ENCODE measurements at places on chromosomes 7 and 10. TPM values are rescaled to one million over a fixed set of nuclear protein-coding genes. Genes with fewer than 3 reads are reported as not detected.
A peak's percentile ranks its signal among the peaks of the same experiment; 100 is the strongest.

DNA sequence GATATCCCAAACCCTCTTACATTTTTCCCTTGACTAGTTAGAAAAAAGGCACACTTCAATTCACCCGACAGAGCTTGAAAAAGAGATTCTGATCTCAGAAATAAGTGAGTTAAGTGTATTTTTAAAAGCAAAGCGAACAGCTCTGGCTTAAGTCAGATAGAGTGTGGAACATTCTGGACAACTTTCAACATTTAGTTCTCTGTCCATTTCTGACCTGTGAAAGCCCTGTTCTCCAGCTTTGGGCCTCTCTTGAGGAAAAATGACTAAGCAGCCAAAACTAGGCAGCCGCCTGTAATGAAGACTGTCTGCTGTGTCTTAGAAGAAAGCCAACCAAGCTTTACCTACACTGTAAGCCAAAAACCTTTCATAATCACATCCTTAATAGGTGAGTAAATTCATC, 50.5 kb downstream of the CDK6 start:
- DNase-seq: no peak

DNA sequence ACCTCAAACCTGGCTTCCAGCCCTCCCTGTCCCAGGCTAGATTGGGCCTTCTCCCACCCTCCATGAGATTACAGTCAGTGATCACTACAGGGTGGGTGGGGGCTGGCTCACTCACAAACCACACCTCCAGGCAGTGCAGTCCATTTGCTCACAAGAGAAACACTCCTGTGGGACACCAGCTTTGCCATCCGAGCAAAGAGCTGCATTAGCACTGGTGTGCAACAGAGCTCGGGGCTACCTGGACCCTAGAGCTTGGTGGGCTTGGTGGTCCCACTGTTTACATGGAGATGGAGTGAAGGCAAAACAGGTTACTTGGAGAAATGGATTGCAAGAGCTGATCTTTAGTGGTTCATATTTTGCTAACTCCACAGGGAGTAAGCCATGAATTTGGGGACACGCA, 451.7 kb upstream of the ZMIZ1 start:
- DNase-seq: no peak

DNA sequence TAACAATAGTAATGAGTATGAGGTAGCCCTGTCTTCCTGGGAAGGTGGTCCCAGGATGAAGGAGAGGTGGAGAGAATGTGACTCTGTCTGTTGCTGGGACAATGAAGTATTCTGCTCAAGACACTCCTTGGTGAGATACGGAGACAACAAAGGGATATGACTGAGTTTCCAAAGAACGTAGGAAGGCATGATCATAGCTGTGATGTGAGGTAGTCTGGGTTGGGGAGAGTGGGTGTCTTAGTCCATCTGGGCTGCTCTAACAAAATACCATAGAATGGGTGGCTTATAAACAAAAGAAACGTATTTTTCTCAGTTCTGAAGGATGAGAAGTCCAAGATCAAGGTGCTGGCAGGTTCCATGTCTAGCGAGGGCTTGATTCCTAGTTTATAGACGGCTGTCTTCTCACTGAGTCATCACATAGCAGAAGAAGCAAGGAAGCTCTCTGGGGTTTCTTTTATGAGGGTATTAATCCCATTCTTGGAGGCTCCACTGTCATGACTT, 84.9 kb upstream of the RHOBTB1 start:
- no peak for DNase-seq

GRCh38 chr7:108246227-108246837, 116.2 kb upstream of the LAMB4 start:
- peak; percentile 62 for DNase-seq

DNA sequence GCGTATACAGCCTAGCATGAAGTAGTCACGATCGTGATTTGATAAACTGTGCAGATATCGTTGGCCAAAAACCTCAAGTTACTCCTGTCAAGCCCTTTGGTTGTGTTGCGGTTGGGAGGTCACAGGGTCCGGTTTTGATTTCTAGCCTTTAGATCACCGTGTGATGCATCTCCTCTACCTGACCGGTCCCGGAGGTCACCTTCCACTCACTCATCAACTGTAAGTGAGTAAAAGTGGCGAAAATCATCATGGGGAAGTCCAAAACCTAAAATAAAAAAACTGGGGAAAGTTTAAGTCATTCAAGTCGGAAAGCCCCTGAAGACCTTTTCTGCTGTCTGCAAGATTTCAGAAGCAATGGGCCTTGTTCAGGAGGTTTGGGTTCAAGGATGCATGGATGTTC, 62.8 kb downstream of the ADARB2 start:
- DNase-seq: no peak

- peak; percentile 44 for DNase-seq
These were observed 1.4 kb downstream of the KBTBD2 start for GRCh38 chr7:32890010-32890792.

DNA sequence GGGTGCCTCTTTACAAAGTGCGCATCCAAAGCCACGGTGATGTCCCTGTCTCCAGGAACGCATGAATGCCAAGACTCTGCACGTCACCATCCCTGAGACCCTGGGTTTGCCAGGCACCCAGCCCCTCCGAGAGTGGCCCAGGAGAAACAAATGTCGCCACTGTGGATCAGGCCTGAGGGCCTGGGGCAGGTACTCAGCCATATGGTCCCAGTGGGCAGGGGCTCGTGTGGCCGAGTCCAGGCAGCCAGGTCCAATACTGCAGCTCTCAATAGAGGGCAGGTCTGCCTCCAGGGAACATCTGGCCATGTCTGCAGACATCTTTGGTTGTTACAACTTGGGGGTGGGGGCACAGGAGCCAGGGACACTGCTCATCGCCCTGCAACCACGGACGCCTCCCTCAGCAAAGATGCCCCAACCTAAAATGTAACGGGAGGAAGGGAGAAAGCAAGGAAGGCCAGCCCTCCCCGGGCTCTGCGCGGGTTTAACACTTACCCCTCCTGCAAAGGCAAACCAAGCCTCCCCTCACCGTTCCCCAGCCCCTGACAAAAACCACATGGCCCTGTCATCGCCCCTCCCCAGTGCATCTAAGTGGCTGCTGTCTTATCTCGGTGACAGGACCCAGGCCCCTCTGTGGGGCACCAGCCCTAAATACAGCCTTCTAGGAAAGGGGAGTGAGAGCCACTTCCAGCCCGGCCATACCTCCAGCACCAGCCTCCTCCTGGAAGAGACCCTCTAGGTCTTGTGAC, 10.3 kb upstream of the PAPOLB start:
- DNase-seq: no peak

DNA sequence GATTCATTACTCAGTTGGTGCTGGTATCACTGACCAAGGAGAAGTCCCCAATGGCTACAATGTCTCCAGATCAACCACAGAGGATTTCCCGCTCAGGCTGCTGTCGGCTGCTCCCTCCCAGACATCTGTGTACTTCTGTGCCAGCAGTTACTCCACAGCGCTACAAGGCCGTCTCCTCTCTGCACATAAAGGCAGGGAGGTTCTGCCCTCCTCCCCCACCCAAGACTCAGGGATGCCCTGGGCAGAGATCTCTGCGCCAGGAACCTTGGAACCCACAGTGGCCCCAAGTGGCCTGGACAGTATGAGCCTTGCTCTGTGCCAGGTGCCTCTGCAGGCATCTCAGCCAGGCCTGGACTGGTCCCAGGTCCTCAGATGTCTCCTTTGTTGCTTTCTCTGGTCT, 193.4 kb upstream of the PRSS58 start:
- no peak for DNase-seq

DNA sequence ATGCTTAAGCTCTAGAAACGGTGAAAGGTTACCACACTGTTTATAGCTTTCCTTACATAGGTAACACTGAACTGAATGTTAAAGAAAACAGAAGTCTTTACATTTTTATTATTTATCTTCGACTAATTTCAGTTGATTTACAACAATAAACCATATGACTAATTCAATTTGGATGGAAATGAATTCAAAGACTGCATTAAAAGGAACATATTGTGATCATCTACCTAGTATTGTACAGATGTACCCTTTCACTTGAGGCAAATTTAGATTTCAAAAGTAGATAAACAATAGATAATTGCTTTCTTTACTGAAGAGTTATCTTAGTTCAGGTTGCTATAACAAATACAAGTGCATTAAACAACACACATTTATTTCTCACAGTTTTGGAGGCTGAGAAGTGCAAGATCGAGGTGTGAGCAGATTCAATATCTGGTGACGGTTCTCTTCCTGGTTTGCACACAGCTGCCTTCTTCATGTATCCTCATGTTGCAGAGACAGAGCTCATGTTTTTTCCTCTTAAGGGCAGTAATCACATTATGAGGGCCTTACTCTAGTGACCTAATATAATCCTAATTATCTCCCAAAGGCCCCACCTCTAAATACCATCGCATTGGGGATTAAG, 15.0 kb upstream of the ARMC3 start:
- DNase-seq: no peak

DNA sequence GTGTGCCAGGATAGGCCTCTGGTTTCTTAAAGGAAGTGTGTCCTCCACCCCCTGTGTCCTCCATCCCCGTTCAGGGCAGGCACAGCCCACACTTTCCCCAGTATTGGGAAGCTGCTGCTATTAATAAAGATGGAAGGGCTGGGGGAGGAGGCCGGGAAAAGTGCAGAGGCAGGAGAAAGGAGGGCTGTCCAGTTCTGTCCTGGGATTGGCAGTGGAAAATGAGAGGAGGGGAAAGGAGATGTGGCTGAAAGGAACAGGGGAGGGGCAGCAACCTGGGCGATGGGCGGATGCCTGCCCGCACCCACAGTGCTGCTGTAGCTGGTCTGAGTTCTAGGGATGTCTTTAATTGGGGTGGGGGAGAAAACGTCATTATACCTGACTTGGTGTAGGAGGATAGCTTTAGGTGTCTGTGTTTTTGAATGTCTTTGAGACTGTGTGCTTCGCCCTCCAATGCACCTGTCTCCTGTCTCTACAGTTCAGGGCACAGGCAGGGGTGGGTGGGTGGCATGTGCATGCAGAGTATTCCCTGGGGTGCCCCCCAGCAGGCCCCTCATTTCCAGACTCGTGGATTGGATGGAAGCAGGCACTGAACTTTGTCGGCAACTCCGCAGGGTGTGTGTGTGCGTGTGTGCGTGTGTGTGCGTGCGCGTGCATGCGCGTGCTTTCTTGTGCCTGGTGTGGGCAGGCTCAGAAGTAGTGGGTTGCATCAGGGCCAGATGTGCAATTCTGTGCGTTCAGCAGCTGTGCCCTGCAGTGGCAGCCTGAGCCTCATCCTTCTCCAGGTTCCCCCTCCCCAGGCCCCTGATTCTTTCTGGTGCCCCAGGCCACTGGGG, 2.5 kb downstream of the TRIM8 start:
- DNase-seq: no peak

DNA sequence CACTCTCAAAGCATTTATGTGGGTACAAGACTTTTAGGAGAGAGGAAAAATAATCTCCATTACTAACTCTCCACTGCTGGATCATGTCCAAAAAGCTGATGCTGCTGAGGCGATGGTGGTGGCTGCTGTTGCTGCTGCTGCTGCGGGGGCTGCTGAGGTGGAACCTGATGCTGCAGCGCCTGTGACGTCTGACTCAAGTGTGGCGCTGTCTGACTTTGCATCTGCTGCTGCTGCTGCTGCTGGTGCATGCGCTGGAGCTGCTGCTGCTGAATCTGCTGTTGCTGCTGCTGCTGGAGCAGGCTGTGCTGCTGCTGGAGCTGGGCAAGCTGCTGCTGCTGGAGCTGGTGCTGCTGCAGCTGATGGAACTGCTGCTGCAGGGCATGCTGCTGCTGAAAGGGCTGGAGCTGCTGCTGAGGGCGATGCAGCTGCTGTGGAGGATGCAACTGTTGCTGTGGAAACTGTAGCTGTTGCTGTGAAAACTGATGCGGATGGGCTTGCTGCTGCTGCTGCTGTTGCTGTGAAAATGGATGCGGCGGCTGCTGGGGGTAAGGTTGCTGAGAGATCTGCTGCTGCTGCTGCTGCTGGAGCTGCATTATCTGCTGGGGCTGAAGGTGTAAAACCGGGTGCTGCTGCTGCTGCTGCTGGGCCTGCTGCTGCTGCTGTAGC, 34.5 kb downstream of the PAXIP1 start:
- no peak for DNase-seq

DNA sequence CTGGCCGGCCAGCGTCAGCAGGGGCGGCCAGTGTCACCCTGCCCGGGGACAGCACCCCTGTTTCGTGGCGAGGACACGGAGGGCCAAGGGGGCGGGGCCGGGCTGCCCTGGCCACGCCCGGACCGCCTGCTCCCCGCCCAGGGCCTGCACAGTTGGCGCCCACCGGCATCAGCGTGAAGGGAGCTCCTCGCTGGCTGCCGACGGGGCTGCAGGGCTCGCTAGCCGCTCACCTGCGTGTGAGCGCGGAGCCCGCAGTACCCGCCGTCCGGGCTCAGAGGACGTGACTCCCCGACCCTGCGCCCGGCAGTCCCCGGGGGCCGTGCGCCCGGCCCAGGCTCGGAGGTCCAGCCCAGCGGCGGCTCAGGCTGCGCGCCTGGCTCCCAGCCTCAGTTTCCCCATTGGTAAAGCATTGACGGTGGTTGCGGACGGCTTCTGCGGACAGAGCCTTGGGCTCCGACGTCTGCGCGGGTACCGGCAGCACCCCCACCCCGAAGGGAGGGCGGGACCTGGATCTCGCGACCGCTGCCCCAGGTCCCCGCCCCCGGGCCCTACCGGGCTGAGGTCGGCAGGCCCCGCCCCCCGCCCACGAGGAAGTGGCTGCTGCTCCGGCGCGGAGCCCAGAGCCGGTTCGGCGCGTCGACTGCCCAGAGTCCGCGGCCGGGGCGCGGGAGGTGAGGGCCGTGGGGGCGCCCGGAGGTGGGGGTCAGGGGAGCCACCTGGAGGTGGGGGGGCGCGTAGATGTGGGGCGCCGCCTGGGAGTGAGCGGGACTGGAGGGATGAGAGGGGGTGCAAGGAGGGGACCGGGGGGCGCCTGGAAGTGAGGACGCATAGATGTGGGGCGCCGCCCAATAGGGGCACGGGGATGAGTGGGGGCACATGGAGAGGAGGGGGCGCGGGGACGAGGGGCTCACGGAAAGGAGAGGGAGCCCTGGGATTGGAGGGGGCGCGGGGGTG, at the start of gene ARPC1B:
Gene ARPC1B (plus strand): TSS at position 620 of the 954 bp plus-strand sequence. CDS start 10,985 bp downstream, outside the sequence.
- no peak for DNase-seq

DNA sequence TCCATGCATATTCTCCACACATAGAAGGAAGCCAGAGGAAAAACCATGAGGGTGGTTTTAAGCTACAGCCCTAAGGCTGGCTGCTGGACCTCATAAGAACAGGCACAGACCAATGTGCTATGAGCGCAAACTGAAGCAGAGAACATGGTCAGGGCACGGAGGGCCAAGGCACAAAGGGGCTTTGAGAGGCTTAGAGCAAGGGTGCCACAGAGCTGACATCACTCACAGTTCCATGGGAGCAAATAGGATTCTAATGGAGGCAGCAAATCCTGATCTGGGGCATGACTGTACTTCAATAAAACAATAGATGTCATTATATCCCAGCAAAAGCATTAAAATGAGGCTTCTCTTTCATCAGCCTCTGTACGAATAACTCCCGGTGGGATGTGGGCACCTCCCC, 162.4 kb downstream of the COBL start:
- DNase-seq: no peak

GRCh38 chr7:132383962-132384361, 192.3 kb downstream of the PLXNA4 start:
- DNase-seq: no peak

The IL2RA gene
- not detected for polyA plus RNA-seq

The NPY4R2 gene
- polyA plus RNA-seq: not detected

The IRF5 gene
- polyA plus RNA-seq: 12.4 TPM

The FAM241B gene
- 11.4 TPM for polyA plus RNA-seq

The PLCE1 gene
- 43.1 TPM for polyA plus RNA-seq

The IMMP2L gene
- polyA plus RNA-seq: 43.2 TPM

The GIMAP7 gene
- 12.7 TPM for polyA plus RNA-seq

The DNAJB6 gene
- 139 TPM for polyA plus RNA-seq

The CCDC7 gene
- polyA plus RNA-seq: 6.7 TPM

The BEND7 gene
- polyA plus RNA-seq: 37.0 TPM

Measured in renal pelvis (tissue), 12 donors.